ENCODE measurements at places on chromosomes 7 and 10.

DNA sequence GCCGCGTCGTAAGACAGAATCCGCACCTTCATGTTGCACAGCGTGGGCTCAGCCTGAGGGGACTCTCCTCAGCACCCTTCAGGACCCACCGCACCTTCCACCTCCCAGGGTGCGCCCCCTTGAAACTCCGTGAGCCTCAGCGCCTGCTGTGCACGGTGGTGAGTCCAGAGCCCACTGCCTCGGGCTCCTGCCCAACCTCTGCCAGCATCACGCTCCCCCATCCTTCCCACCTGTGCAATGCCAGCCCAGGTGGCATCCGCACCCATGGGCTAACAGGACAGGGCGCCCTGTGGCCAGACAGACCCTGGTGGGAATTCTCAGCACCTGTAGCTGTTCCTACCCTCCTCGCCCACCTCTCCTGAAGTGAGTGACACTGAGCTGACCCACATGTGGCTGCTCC is 96.4 kb downstream of the DYNC2I1 start:
- DNase-seq = no peak

- DNase-seq = no peak
Observed at GRCh38 chr7:39924122-39924521, 25.9 kb upstream of the CDK13 start.

DNA sequence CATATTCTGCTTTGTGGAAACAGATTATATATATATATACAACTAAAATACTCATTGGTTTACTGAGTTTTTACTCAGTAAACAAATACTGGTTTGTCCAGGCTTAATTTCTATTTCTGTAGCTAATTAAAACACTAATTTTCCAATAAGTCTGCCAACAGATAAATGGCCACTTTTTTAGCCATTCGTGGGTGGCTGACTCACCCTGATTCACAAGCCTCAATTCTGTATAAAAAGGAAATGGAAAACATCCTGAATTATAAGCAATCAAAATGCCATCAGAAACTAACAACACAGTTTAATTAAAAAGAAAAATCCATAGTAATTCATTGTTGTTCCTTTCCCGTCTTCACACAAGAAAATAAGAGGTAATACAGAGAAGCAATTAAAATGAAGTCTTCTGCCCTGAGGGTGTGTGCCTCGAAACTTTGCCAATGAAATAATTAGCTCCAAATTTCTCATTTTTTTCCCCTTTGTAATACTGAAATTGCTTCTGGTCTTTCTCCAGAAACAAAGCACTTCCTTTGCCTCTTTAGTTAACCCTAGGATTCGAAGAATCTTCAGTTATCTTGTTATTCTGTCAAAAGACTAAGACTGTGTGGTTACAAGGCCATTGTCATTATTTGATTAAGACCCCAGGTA is 118.7 kb upstream of the PTN start:
- no peak for DNase-seq

DNA sequence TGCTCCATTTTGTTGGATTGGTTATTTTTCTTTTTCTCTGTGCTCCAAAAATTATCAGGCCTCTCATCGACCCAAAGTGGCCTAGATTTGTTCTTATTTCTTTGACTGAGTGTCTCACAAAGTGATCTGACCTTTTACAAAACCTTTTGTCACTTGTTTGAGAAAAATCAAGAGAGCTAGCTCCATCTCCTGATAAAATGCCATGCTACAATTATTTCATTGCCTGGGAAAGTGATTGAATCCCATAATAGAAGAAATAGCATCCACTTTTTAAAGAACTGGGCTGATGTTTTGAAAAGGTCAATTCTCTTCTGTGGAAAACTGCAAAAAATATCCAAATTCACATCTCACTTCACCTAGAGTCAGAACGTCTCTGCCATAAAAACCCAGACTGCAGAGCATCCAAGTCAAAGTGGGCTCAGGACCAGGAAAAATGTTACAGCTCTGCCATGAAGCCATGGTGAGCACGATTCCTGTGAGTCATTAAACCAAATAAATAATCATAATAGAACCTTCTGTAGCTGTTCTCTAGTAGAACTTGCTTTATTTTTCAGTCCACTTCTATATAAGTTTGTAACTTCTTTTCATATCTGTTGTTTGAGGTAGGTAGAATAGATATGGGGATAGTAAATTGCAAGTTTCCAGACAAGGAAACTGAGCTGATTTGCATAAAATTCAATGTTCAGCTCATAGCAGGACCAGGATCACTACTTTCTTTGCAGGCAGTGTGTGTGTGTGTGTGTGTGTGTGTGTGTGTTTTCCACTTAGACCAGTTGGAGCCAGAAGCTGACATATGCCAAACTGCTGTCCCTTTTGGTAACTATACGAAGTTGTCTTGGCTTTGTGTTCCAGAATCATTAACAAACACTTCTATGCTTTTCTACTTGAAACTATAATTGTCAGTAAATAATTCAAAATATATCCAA is 632.5 kb upstream of the ANKRD30A start:
- DNase-seq = no peak

DNA sequence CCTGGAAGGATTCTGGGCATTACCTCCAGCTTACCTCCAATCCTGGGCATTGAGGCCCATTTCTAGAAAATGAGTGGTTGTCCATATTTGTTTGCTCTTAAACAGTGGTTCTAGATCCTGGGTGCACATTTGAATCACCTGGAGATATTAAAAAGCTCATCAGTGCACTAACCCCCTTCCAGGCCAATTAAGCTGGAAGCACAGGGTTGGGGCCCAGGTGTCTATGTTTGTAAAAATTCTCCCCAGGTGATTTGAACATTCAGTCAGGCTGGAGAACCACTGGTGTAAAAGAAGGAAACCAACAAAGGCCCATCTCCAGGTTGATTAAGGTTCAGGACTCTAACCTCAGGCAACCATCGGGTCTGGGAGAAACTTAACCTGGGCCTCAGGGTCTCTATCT is 102.6 kb upstream of the NANOS1 start:
- DNase-seq = no peak

DNA sequence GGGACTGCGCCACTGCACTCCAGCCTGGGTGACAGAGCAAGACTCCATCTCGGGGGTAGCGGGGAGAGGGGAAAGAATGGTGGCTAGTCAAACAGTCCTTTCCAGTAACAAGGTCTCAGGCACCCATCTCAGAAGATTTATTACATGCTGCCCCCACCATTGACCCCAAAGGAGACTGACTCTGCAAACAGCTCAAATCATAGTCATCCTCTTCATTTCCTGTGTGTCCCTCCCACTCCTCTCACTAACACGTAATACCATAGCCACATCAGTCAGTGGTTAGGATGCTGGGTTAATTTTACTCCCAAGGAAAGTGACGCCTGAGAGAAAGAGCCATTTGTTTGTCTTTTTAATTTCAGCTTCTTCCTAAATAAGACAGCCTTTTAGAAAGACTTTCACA is 56.6 kb upstream of the BET1 start:
- DNase-seq = no peak

DNA sequence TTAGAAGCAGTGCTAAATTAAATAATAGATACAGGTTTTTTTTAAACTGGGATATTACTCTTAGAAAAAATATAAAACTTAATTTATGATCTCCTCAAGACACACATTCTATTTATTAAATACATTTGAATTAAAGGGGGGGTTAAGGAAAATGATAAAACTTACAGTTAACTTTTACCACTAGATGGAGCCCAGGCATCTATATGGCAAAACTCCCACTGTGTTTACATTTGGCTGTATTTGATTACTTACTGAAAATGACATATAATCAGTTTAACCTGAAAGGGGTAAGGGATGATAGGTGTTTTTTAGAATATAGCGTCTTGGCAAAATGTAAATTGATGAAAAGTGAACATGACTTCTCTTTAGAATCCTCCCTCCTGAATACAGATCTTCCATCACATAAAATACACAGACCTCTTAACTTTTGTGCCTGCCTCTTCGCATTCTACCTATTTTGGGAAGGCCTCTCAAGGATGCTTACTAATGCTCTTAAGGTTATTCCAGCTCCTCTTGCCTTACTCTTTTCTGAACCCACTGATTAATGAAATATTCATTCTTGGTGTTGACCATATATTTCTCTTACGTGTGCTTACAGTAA is 235.7 kb downstream of the AGMO start:
- no peak for DNase-seq

- DNase-seq = no peak
Observed at GRCh38 chr10:52950578-52950977, 178.0 kb upstream of the MBL2 start.

DNA sequence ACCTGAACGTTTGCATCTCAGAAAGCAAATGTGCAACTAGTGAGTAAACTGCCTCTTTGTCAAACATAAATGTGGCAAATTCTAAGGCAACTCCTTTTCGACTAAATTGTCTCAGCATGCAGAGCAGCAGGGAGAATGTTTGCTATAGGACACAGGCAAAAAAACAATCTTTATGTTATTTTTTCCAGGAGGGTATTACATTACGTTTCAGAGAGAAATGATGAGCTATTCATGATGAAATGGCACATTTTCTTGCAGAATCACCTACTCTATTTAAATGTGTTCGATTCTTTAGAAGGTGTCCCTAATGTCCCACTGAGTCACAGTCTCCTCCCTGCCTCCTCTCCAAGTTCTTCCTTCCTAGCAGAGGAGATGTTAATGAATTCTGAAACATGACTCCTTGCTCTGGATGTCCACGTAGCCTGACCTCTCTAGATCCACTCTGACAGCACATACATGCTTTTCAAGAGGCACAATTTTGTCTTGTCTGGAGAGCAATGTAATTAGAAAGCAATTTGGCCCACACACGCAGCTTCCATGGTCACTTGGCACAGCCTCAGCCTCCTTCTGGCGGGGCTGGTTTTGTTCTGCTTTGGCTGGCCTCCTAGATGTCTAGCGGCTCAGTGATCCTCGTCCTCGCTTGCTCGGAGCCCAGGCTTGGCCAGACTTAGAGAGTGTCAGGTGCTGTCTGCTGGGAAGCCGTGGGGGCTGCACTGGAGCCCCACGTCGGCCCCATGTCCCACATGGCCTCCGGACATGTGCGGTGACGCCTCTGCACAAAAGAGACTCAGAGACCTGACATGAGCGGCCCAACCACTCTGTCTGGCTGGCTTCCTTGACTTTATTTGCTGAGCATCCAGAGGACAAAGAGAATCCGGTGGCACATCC is 125.7 kb upstream of the ZNF438 start:
- DNase-seq = peak; percentile 83

DNA sequence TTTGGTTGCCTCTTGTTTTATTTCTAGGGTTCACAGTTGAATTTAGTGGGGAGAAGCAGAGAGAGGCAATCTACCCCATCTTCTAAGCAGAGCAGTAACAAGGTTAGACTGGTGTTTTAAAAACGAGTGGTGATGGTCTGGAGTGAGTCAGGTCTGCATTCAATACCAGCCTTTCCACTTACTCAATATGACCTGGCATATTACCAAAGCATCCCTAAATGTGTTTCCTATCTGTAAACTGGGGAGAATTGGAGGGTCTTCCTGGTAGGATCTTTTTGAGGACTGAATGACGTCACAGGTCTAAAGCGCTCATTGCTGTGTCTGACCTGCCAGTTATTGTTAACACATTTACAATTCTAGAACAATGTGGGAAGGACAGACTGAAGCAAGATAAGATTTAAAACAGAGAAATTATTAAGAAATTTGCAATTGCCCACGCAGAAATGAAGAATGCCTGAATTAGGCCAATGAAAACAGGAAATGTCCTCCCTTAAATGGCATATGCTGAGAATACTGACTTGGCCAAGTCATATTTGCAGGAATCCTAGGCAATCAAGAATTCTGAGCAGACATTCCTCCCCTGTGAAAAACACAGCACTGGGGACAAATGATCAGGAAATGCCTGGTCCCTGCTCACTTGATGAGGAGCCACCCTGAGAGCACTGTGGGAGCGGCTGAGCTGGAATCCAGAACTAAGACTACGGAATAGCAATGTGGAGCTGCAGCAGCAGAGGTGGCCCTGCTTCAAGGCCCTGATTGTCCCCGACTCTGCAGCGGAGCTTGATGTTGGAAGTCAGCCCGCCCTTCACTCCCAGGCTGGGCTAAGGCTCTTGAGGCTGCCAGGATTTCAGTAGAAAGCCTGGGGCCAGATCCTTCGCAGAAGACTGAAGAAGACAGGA is 184.5 kb upstream of the CXCL12 start:
- no peak for DNase-seq

DNA sequence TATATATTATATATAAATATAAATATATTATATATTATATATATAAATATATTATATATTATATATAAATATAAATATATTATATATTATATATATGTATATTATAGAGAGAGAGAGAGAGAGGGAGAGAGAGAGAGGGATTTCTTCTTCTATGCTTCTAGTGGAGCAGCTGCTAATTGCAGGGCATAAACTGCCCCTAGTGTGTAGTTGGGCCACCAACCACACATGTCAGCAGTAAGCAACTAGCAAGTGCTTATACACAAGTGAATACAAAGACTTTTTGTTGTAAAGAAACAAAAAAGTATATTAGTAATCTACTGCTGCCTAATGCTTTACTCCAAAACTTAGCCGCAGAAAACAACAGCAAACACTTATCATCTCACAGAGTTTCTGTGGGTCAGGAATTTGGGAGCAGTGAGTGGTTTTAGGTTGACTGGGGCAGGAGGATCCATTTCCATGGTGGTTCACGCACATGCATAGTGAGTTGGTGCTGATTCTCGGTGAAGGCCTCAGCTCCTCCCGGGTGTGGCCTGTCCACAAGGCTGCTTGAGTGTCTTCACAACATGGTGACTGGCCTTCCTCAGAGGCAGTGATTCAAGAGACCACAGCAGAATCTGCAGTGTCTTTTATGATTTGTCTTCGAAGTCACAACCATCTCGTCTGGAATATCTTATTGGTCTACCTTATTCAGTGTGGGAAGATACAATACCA is 25.5 kb upstream of the BAG3 start:
- DNase-seq = no peak

GRCh38 chr7:132518102-132518838 is 58.0 kb downstream of the PLXNA4 start:
- DNase-seq = peak; percentile 38

- no peak for DNase-seq
Observed at GRCh38 chr7:112946350-112946749, 140.3 kb downstream of the GPR85 start.

GRCh38 chr7:155468785-155469148 is 10.8 kb downstream of the EN2 start:
- DNase-seq = no peak

DNA sequence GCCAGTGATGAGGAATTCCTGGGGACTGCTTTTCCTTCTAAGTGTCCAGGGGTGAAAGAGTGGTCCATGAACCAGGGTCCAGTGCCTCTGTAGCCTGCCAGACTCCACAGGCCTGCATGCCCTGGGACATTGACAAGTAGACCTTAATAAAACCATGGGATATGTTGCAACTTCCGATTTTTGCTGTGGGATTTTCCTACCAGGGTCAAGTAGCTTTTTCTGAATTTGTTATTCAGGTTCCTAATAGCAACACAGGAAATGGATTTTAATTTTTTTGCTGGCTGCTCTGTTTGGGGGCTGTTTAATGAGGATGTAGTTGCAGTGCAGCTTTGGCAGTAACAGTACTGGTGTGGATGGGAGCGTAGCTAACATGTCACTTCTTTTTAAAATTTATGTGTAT is 42.1 kb downstream of the WBP1L start:
- DNase-seq = no peak

DNA sequence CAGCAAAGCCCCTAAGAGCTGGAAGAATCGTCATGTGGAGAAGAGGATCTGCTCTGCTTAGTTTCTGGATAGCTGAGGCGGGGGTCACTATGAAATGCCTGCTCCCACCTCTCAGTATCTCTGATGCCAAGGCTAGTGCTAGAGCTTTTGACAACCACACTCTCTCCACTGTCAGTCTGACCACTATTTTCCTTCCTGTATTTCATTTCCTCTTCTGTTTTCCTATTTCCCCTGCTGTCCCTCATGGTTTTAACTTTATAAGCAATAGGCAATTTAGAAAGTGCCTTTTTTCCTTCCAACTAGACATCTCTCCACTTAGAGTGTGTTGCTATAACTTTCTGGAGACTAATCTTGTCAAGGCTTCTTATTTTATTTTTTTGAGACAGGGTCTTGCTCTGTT is 23.6 kb downstream of the C7orf57 start:
- no peak for DNase-seq

Data from left forelimb (tissue), 1 donor.